Thymus (tissue), 14 donors: ENCODE measurements at places on chromosomes 6 and 20.

DNA sequence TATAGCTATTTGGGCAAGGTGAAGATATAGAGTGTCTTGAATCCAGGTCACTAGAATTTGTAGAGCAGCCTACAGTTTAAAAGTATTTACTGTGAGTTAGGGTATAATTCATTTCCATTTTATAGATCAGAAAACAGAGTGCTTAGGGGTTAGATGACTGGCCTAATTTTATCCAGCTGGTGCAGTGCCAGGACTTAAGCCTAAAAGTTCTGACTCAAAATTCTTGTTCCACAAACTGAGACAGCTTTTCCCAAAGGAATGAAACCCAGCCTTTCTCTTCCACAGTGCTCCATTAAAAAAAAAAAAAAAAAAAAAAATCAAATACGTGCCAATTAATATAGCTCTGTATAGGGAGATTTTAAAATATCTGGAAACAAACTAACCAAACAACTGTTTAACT lies 441.0 kb upstream of the MARCKS start:
- DNase-seq = no peak

DNA sequence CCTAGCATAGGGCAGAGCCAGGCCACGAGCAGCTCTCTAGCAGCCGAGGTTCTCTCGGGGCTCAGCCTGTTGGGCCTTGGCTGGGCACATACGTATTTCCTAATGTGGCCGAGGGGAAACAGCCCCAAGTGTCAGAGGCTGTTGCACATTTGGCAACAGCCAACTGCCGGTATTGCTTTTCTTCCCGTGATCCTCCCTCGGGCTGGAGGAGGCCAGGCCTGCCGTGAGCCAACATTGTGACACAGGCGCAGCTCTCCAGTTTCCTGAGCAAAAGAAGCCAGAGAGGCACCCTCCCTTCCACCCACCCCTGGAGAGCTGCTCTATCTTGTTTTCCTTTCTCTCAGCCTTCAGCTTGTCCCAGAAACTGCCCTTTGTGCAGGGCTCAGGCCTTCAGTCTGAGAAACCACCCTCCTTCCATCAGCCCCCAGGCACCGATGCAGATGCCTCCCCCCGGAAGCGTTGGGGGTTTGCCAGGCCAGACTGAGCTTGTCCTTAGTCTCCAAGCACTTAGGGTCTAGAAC lies 5.1 kb upstream of the BPI start:
- no peak for DNase-seq

GRCh38 chr6:144729502-144729901 lies 444.4 kb downstream of the UTRN start:
- no peak for DNase-seq

DNA sequence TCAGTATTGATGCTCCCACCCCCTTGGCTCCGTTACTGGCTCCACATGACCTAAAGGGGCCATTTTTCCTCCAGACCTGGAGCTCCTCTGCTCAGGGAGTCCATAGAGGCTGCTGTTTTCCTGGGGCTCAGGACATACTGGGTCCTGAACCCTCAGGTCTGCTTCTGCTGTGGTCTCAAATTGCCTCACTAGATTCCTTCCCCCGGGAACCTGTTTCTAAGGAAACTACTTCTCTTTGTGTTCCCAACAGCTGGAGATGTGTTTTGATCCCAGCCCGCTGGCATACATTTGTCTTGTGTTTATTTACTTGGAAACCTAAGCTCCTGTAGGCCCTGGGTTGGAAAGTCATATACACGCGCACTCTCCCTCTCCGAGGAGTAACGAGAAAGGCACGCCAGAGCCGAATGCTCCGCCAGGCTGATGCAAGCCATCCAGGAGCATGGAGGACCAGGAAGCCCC lies 222.8 kb downstream of the UST start:
- no peak for DNase-seq

GRCh38 chr6:10194816-10195672 lies 219.8 kb downstream of the TFAP2A start:
- DNase-seq = no peak

GRCh38 chr20:7608250-7608649 lies 332.0 kb downstream of the HAO1 start:
- no peak for DNase-seq

GRCh38 chr6:138088326-138088762 lies 18.9 kb downstream of the PERP start:
- no peak for DNase-seq

GRCh38 chr6:2768696-2769095 lies 3.5 kb downstream of the WRNIP1 start:
- no peak for DNase-seq
